ENCODE measurements at places on chromosomes 1 and 21.

DNA sequence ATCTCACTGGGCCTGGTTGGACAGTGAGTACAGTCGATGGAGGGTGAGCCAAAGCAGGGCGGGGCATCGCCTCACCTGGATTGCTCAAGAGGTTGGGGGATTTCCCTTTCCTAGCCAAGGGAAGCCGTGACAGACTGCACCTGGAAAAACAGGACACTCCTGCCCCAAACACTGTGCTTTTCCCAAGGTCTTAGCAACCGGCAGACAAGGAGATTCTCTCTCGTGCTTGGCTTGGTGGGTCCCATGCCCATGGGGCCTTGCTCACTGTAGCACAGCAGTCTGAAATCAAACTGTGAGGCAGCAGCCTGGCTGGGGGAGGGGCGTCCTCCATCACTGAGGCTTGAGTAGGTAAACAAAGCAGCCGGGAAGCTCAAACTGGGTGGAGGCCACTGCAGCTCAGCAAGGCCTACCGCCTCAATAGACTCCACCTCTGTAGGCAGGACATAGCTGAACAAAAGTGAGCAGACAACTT is 11.3 kb downstream of the C1orf105 start:
- no peak for DNase-seq

- DNase-seq, result no peak
Observed at GRCh38 chr1:203480525-203481084, 5.0 kb downstream of the PRELP start.

GRCh38 chr21:38944903-38945302 is 139.2 kb downstream of the ETS2 start:
- DNase-seq, result no peak

DNA sequence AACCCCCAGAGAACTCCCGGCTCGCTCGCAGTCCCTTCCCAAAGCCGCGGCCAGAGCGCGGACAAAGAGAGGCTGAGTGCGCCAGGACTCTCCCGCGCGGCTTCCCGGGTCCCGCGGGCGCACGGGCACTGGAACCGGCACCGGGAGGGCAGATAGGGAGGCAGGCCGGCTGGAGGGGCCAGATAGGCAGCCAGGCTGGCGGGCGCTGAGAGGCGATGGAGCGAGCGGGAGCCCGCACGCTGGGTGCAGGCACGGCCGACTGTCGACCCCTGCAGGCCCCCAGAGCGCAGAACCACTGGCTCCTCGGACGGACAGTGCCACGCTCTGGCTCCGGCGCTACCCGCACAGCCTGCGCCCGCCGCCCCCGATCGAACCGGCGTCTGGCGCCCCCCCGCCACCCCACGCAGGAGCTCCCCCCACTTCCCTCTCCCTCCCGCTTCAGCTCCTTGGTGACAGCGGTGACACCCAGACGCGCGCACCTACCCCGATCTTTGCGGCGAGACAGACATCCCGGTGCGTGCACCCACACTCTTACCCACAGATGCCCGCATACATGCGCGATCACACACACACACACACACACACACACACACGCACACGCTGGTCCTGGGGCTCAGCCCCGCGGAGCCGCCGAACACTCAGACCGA is 534 bp downstream of the SLC6A9 start:
- peak; percentile 44 for DNase-seq

DNA sequence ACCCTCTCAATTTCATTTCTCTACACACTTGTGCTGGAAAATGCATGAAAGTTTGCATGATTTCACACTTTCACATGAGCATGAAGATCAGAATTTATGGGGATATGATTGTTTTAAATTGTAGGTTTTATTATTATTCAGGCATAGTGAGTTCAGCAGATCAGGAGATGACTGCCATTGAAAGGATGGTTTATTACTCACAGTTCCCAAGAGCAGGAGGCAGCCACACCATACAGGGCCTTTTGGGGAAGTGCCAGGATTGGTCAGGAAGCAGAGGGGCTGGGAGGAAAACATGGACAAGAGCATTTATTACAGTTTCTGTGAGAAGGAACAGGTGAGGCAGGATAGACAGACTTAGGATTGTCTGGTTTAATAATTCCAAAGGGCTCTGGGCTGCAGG is 114.6 kb upstream of the KCNJ15 start:
- no peak for DNase-seq

Data from caudate nucleus (tissue), 63 donors.